ENCODE measurements at places on chromosomes 4 and X.

- DNase-seq: no peak
Measured at GRCh38 chrX:109954955-109955354, 48.0 kb upstream of the TMEM164 start.

DNA sequence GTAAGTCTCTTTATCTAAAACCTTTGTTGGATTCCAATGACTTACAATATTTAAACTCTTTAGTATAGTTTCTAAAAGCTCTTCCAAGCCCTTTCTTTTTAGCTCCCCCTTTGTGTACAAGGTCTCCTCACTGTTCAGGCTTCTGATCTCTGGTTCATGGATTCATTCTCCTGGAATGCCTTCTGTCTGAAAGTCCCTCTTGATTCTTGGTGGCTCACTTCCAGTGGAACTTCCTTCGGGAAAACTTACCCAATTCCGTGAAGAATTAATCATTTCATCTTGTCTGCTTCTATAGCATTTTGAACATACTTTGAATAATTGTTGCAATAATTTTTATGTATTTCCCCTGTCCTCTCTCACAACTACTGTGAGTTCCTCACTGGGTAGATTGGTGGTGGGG lies 3.6 kb downstream of the ARHGAP24 start:
- no peak for DNase-seq

DNA sequence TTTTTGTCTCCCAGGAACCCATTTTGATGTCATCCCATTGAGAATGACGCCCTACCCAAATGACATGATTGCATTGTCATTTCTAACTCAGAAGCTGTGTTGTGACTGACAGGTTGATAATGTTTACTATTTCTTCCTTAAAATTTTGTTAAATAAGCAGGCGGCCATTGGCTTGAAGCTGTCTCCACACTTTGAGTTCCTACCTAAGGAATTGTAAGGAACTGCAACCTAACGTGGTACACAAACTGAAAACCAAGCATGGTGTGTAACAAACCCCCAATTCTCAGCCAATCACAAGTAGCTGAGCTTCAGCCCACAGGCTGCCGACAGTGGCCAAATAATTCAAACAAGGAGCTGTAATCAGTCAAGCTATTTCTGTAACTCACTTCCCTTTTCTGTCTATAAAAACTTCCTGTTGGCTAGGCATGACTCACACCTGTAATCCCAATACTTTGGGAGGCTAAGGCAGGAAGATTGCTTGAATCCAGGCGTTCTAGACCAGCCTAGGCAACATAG lies 2.9 kb upstream of the MND1 start:
- no peak for DNase-seq

DNA sequence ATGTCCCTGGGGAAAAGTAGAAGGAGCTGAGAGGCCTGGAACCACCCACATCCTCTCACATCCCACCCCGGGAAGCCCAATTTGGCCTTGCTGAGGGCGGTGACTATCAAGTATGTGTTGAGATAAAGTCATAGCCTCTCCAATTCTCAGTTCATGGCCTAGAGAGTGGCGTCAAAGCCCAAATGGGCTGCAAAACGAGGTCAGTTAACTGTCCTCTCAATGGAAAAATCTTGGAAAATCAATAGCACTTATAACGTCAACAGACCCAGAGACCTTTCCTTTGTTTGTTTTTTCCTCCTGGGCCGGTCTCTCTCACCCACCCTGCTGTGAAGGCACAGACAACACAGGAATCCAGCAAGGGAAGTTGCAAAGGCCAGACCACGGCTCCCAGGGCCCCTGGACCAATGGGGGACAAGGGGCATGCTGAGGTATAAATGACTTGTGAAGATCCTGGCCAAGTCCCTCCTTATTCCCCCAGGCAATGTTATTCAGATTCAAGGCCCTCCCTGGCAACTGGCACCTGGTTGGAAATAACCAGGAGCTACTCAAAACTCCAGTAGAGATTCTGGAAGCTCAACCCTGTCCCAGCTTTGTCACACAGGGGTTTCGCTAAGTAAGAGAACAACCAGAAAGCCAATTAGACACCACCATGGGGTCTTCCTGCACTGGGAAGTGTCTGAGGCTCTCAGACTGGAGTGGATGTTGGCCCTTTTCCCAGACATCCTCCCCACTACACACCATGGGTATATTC lies 38.6 kb downstream of the TSC22D3 start:
- no peak for DNase-seq

- no peak for DNase-seq
Measured at GRCh38 chr4:53821179-53821851, 230.0 kb upstream of the LNX1 start.

GRCh38 chr4:8312069-8312445 lies 42.5 kb downstream of the HTRA3 start:
- no peak for DNase-seq

- no peak for DNase-seq
Measured at GRCh38 chr4:6417516-6418050, 54.8 kb downstream of the PPP2R2C start.

GRCh38 chr4:167784826-167785225 lies 307.5 kb upstream of the ANXA10 start:
- no peak for DNase-seq

GRCh38 chr4:53656421-53656981 lies 65.2 kb upstream of the LNX1 start:
- no peak for DNase-seq

DNA sequence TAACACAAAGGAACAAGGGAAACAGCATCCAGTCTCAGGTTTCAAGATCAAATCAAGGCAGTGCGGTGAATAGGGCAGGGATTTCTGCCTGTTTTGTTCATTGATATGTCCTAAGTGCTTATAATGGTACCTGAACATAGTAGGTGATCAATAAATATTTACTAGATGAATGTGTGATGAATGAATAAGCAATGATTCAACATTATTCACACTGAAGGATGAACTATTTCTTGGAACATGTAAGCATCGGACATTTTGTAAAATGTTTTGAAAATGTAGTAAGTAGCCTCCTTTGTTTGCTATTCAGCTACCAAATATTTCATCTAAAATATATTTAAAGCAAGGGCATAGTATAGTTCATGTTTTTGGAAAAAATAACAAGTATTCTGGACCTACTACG lies 67.8 kb downstream of the USP38 start:
- DNase-seq: no peak

GRCh38 chrX:134737721-134738369 lies 79.6 kb upstream of the PLAC1 start:
- DNase-seq: no peak

GRCh38 chrX:15511563-15511962 lies 11.0 kb downstream of the BMX start:
- DNase-seq: no peak

DNA sequence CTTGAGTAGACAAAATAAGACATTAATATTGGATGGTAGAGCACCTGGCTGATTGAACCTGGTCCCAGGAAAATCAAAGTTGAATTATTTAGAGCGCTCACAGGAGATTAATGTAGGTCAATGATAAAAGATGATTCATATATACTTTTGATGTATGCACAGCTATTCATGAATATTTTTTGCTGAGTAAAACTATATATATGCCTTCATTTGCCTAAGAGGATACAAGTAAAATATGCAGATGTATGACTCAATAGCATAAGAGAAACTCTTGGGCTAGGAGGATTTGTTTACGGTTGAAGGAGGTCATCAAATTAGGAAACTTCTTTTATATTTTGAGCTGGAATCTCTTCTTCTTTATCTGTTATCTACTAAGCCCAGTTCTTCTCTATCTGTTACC lies 202.7 kb upstream of the HS3ST1 start:
- DNase-seq: no peak

DNA sequence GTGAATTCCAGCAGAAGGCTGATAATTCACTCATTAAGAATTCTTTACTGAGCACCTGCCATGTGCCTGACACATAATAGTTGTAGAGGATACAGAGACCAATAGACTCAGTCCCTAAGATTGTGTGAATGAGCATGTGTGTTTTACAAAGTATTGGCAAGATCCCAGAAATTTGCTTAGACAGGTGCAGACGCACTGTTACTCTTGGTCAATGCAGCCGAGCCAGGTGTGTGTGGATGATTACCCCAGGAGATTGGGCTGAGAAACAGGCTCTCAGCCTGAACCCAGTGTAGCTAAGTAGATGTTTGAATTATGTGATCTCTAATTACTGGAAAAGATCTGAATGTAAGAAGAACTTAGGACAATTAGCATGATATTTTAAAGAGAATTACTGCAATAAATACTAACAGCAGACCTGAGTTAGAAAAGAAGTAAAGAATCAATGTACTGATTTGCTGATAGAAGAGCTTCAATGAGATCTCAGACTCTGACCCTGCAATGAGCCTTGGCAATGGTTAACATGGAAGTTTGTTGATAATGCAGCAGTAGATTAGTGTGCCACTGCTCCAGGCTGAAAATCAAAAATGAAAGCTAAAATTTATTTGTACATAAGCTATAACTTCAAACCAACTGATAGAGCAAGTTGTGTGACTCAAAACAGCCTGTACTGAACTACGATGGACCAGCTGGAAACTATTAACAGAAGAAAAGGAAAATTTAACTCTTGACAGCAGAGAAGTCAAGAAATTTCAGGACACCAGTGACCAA lies 32.2 kb upstream of the NDST4 start:
- no peak for DNase-seq

DNA sequence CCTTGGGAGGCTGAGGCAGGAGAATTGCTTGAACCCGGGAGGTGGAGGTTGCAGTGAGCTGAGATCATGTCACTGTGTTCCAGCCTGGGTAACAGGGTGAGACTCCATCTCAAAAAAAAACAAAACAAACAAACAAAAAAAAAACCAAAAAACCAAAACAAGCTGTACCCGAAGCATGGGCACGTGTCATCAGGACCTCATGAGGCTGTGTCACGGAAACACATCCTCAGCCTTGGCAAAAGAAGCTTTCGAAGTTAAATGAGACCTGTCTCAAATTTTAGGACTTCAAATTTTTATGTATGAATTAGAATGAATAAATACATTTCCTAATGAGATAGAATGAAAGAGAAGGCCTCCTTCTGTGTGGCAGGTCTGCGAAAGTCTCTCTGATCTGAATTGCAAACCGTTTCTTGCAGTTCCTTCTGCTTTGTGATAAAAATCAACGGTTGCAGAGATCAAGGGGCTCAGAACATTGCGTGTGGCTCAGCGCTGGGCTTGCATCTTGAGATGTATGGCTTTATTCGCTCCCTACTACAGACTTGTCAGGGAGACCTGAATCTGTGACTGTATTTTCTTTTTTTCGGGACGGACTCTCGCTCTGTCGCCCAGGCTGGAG lies 19.5 kb upstream of the CRLF2 start:
- DNase-seq: no peak

GRCh38 chr4:42344749-42345148 lies 52.5 kb upstream of the SHISA3 start:
- no peak for DNase-seq

GRCh38 chr4:24657768-24658617 lies 73.6 kb upstream of the DHX15 start:
- DNase-seq: no peak

GRCh38 chr4:3246458-3247398 lies 2.2 kb upstream of the MSANTD1 start:
- DNase-seq: no peak

Measured in CD4-positive, alpha-beta T cell treated with Interleukin-15 for 1 hour (primary cell).